Stimulated activated CD4-positive, alpha-beta T cell treated with anti-CD3 and anti-CD28 coated beads, TNF-alpha, amount 100 ng/mL, for 1 hour (primary cell): ENCODE measurements at places on chromosomes 16 and 17.

- DNase-seq, result no peak
These were observed 12.9 kb upstream of the VPS4A start for GRCh38 chr16:69298261-69298660.

DNA sequence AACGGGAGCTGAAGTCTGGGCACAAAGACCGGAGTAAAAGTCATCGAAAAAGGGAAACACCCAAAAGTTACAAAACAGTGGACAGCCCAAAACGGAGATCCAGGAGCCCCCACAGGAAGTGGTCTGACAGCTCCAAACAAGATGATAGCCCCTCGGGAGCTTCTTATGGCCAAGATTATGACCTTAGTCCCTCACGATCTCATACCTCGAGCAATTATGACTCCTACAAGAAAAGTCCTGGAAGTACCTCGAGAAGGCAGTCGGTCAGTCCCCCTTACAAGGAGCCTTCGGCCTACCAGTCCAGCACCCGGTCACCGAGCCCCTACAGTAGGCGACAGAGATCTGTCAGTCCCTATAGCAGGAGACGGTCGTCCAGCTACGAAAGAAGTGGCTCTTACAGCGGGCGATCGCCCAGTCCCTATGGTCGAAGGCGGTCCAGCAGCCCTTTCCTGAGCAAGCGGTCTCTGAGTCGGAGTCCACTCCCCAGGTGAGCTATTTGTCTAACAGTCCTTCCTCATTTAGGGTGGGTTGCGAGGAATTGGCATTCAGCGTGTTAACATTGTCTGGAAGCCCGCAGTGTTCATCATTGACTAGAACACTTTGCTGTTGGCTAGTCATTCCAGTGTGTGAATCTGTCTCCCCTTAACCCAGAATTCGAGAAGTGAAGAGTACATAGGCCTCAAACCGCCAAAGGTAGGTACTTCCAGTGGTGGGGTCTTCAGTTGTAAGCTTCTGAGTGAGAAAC lies 1.5 kb downstream of the CDK12 start:
- no peak for DNase-seq

DNA sequence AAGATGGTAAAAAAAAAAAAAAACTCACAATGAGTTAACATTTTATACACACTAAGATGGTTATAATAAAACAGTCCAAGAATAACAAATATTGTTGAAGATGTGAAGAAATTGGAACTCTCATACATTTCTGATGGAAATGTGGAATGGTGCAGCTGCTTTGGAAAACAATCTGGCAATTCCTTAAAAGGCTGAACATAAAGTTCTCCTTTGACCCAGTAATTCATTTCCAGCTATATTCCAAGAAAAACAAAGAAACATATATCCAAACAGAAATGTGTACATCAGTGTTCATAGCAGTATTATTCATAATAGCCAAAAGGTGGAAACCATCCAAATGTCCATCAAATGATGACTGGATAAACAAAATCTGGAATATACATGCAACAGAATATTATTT lies 97.3 kb upstream of the NETO2 start:
- no peak for DNase-seq

- no peak for DNase-seq
These were observed 234.3 kb upstream of the TNRC6C start for GRCh38 chr17:77723909-77724875.
